ENCODE measurements at places on chromosomes 6 and 20.
A peak's percentile ranks its signal among the peaks of the same experiment; 100 is the strongest.

- DNase-seq: no peak
These were observed 61.6 kb upstream of the MAFB start for GRCh38 chr20:40750541-40751035.

GRCh38 chr20:50919567-50919966 lies 11.7 kb downstream of the ADNP start:
- no peak for DNase-seq

DNA sequence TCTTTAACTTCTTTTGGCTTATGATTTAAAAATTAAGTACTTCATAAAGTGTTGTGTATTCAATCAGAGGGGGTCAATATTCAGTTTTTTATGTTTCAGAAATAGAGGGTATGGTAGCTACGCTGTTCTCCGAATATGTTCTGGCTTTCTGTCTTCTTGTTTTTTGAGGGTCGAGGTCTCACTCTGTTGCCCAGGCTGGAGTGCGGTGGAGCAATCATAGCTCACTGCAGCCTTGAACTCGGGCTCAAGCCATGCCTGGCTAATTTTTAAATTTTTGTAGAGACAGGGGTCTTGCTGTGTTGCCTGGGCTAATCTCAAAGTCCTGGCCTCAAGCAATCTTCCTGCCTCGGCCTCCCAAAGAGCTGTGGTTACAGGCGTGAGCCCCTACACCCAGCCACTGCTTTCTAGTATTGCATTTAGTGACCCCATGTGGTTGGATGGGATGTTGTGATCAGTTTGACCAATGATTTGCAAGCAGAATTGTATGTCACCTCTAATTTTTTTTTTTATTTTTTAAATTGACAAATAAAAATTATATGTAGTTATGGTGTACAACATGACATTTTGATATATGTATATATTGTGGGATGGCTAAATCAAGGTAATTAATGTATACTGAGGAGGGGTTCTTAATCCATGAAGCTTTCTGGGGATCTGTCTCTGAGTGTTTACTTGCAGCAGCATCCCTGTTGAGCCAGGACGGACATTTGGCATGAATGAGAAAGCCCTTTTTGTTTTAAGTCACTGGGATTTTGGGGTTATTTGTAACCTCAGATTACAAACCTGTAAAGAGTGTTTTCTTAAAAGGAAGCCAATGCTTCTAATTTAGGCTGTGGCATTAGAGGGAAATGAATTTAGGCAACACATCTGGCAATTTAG lies 38.5 kb upstream of the DEK start:
- no peak for DNase-seq

GRCh38 chr6:3766214-3766613 lies 14.7 kb upstream of the PXDC1 start:
- DNase-seq: no peak

DNA sequence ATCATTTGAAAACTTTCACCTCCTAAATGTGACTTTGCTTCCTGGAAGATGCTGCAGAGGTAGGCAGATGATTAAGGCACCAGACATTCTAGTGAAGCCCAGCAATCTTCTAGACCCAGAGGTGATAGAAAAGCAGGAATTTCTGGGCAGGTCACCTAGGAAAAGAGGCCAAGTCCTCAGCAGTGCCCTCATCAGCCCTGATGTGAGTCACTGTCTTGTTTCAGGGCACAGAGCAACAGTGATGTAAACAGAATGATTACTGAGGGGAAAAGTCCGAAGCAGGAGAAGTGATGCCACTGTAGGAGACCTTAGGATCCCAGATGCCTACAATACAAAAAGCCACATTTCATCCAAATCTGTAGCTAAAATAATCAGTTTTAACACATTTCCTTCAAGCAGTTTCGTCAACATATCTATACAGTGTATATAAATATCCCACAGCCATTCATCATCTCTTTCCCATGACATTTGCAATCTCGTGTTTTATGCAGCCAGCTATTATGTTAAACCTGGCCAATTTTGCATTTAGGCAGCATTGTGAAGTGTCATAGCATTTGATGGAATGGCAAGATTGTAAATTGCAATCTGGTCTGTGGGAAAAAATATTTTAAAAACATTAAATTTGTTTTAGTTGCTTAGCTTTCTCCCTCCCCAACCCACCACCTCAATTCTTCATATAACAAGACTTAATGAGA lies 401.2 kb upstream of the RNF217 start:
- DNase-seq: no peak

DNA sequence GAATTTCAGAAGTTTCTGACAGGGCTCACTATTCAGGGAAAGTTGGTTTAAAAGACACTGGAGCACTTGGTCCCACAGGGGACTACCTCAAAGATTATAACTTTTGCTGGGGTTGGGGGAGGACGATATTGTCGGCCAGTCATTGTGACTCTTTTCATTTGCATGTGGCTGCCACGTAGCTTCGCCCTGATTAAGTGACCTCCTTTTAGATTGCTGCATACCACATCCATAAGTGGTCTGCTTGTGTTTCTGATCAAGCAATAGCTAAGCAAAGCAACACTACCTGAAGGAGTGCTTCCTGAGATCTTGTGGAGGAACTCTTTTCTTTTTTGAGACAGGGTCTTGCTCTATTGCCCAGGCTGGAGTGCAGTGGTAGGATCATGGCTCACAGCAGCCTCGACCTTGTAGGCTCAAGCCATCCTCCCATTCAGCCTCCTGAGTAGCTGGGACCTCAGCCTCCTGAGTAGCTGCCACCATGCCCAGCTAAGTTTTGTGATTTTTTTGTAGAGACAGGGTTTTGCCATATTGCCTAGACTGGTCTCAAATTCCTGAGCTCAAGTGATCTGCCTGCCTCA lies 691.3 kb downstream of the EPM2A start:
- DNase-seq: no peak

GRCh38 chr20:34768096-34768495 lies 57.4 kb downstream of the NCOA6 start:
- DNase-seq: peak; percentile 33

GRCh38 chr6:63637865-63638445 lies 2.4 kb downstream of the PHF3 start:
- no peak for DNase-seq

DNA sequence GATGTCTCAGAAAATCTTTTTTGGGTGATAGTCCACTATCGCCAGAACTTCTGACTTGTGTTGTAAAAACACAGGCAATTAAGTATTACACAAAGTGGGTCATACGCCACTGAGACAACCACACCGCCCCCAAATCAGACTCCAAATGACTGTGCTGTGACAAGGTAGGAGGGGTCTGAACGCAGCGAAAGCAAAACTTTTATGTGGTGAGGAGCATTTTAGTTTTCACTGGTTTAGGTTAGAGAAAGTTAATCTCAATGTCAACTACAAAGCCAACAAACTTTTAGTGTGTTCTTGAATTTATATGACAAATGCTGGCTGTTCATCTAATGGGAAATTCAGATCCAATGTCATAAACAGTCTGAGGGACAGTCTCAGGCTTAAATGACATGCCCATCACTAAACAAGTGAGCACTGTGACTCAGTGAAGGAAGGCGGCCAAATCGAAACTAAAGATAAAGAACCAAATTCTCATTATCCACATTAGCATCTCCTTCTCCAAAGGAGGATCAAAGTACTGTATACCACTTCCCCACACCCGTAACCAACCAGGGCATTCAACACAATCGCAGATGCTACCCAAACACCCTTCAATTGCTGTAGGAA lies 186.7 kb downstream of the GJA10 start:
- DNase-seq: no peak

DNA sequence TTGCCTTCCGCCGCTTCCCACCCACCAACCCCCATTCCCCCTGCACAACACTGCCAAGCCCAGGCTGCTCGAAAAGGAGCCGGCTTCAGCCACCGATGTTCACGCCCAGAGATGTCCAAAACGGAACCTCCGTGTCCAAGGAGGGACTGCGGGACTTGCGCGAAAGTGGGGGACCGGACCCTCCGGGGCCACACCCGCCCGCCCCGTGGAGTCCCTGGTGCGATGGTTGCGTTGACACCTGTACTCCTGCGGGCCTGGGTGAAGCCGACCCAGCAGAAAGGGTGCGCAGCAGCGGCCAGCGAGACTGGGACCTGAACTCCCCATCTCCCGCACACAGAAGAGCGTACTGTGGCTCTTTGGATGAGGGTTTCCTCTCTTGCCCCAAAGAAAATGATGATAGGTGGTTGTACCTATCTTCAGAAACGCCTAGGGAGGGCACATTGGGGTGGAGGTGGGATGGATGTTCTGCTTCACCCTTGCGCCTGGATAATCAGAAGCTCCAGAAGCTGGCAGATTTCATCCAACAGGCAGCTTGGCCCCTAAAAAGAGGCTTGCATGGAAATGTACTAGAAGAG lies 1.9 kb upstream of the VGLL2 start:
- no peak for DNase-seq

DNA sequence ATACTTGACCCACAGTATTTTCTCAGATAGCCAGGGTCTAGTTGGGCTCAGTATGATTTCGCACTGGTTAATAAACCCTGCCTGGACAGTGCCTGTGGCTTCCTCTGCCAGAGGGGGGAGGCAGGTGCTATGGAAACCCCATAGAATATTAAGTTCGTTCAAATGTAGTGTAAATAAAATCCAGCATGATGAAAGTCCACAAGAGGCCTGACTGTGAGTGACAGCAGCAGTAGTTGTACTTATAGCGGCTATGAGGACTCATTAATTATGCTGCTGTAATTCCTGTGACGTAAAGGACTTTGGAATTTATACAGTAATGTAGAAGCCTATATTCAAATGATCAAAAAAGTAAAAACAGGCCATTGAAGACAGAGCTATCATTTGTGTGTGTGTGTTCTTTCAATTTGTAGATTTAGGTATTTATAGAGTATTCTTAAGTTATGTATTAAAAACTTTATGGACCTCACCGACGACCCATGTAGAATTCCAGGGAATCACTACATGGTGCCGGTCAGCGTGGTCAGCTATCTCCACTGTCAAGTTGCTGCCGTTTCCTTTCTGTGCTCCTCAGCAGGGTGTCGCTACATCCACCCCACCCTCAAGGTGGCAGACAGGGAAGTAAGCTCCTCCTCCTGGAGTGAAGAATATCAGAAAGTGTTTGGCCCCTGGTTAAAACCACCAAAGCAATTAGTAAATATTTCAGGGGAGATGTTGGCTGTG lies 10.0 kb downstream of the PYGB start:
- DNase-seq: no peak

DNA sequence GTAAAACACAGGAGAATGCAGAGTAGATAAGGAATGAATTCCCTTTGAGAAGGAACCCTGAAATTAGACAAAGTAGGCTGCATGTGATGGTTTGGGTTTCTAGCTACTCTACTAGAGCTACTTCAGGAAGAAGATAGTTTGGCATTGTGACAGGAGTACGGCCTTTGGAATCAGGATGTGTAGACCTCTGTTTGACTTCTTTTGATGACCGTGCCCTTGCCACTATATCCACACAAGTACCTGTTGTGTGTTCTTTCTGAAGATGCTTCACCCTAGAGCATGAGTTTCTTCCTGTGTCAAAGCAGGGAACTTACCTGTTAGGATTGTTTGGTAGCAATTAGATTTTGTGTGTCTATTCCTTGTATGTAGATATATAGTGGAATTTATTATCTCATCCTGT lies 41.7 kb downstream of the CD2AP start:
- no peak for DNase-seq

- DNase-seq: peak; percentile 81
These were observed 12.2 kb upstream of the PTGIS start for GRCh38 chr20:49579874-49580812.

DNA sequence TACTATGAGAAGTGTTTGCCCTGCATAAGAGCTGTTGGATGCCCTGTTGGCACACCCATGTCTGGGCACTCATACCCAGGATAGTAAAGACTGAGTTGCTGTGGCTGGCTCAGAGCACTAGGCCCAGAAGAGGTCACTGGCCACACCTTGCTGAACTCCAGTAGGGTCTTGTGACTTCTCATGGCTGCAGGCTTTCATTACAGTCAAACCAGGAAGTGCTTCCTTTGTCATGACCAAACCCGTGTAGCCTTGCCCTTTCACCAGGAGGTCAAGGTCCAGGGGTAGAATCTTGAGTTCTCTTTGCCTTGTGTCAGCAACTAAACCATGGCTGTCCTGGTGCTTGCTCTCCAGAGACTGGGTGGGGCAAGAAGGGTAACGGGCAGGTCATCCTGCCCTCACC lies 49.5 kb downstream of the CD164 start:
- DNase-seq: no peak

- no peak for DNase-seq
These were observed 11.6 kb upstream of the ITPR3 start for GRCh38 chr6:33609528-33609927.

GRCh38 chr6:8750627-8751026 lies 315.3 kb upstream of the SLC35B3 start:
- DNase-seq: no peak

- DNase-seq: no peak
These were observed 9.8 kb downstream of the RIPOR3 start for GRCh38 chr20:50681359-50682064.

- no peak for DNase-seq
These were observed 50.5 kb downstream of the SLC22A23 start for GRCh38 chr6:3406362-3406821.

DNA sequence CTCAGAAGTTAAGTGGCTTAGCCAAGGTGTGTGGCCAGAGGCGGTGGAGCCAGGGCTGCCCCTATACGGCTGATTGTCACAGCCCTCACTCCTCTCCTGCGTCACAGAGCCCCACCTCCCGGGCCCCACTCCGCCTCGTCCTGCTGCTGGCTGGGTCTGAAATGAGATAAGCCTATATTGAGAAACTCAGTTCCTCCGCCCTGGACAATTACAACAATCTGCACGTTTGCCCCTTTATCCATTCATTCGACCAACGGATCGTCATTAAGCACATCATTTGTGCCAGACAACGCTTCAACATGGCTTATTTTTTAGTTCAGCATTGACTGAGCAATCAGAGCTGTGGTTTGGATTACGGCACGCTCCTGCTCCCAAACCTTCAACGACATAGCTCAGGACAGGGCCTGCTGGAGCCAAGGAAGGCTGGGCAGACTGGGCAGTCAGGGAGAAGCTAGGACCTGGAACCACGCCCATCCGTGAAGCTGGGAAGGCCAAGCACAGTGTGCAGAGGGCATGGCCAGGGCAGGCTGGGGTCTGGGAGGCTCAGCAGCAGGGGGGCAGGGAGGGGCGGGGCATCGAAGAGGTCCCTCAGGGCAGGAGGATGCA lies 16.6 kb upstream of the EZR start:
- no peak for DNase-seq

GRCh38 chr6:101926149-101926925 lies 532.8 kb downstream of the GRIK2 start:
- no peak for DNase-seq

GRCh38 chr20:12847872-12848271 lies 160.9 kb upstream of the SPTLC3 start:
- DNase-seq: no peak

GRCh38 chr6:139595183-139595582 lies 220.7 kb upstream of the CITED2 start:
- no peak for DNase-seq

GRCh38 chr20:38607351-38607750 lies 5.7 kb downstream of the ARHGAP40 start:
- DNase-seq: no peak

DNA sequence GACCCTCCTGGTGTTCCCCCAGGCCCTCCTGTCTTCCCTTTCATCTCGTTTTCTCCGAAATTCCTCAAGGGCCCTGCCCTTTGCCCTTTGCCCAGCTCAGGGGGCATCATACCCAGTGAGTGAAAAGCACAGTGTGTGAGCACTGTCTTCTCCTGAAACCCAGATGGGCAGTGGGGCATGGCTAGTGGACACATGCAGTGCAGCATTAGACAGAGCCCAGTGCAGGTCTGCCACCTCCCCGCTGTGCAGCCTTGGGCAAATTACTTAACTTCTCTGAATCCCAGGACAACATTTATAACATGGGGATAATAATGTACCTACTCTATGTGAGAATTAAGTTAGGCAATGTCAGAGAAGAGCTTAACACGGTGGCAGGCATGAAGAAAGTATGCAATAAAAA lies 1.3 kb downstream of the PRND start:
- no peak for DNase-seq

All from AG04449 (cell line).